ENCODE measurements at places on chromosomes 5 and 9.
A peak's percentile ranks its signal among the peaks of the same experiment; 100 is the strongest.

DNA sequence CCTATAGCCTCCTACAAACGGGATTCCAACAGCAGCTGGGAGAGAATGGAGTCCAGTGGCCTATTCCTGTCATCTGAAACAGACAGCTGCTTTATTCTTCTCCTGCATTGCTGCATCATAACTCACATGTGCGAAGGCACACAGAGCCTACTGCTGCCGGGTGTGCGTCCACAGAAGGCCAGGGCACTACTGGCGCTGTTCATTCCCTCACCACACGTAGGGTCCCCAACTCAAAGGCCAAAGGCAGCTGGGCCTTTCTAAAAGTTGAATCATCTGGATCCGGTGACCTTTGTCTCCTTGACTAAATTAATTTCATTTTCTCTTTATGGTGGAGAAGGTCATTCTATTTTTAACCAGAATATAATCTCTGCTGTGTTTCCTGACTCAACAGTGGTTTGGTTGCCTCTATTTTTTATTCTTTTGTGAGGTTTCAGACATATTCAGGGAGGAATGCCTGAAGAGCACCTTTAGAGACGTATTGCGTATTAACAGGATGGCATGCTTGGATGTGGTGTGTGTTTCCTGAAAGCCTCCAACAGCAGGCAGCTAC, 10.8 kb upstream of the SPATA24 start:
- ATAC-seq, result no peak

DNA sequence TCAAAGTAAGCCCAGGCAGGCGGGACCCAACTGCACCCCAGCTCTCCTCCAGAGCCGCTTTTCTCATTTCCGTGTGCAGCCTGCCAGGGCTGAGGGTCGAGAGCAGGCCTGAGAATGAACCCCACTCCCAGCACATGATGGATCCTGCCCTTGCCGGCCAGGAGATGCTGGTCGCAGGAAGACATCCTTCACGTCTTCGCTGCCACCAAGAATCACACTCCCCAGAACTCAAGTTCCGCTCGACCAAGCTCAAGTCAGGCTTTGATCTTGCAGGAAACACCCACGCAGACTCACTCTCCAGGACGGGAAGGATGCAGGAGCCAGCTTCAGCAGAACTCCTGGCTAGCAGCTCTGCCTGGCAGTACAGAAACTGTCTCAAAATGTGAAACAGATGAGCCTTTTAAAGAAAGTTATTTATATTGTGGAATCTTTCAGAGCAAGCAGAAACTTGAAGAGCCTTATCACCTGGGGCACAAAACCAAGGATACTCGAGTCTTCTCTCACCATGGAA, 102.4 kb downstream of the ROR2 start:
- peak; percentile 57 for ATAC-seq

DNA sequence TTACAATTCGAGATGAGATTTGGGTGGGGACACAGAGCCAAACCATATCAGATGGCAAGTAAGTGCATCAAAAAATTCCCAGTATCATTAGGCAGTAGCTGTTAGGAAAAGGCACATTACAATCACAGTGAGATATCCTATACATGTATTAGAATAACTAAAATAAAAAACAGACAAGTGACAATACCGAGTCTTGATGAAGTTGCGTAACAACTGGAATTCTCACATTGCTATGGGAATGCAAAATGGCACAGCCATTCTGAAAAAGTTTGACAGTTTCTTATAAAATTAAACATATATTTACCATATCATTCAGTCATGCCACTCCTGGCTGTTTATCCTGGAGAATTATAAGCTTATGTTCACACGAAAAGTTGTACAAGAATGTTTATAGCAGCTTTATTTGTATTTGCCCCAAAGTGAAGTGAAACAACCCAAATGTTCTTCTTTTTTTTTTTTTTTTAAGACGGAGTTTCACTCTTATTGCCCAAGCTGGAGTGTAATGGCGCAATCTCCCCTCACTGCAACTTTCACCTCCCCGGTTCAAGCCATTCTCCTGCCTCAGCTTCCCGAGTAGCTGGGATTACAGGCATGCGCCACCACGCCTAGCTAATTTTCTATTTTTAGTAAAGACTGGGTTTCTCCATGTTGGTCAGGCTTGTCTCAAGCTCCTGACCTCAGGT, 93.1 kb upstream of the TLE1 start:
- no peak for ATAC-seq

DNA sequence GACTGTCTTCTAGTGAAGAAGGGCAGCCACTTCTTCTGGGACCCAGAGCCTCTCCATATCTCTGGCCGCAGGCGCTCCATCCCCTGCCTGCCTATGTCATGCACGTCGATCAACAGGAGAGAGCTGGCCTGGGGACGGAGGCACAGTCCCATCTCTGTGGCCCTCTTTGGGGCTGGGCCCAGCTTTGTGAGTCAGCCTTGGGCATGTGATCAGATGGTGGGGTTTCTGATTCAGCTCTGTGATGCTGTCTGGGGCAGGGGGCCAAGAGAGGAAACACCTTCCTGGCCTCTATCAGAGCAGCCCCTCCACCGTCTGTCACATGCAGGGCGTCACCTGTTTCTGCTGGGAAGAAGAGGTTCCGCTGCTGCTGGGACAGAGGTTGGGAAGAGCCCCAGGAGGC, 72.6 kb downstream of the MVB12B start:
- no peak for ATAC-seq

GRCh38 chr5:118918232-118918631, 70.1 kb downstream of the DTWD2 start:
- no peak for ATAC-seq

- ATAC-seq, result no peak
These were observed 36.3 kb upstream of the FAM120A start for GRCh38 chr9:93415176-93415690.

- no peak for ATAC-seq
These were observed 197.3 kb downstream of the MELK start for GRCh38 chr9:36770025-36770424.

- peak; percentile 51 for ATAC-seq
These were observed 127.6 kb upstream of the RPS23 start for GRCh38 chr5:82405618-82406204.

DNA sequence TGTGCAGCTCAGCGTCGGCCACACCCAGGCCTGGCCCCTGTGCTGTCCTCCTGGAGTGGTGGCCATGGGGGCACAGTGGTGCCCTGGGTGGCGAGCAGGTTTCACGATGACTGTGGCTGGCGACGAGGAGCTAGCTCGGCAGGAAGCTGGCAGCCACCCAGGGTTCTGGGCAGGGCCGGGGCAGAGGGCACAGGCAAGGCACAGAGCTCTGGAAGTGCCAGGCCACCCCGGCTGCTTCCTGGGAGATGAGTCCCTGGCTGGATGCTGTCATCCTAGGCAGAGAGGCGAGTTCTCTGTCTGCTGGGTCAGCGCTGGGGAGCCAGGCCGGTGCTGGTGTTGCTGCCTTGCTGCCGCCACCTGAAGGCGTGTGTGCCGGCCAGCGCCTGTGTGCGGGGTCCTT, 51.7 kb downstream of the RXRA start:
- ATAC-seq, result peak; percentile 11

DNA sequence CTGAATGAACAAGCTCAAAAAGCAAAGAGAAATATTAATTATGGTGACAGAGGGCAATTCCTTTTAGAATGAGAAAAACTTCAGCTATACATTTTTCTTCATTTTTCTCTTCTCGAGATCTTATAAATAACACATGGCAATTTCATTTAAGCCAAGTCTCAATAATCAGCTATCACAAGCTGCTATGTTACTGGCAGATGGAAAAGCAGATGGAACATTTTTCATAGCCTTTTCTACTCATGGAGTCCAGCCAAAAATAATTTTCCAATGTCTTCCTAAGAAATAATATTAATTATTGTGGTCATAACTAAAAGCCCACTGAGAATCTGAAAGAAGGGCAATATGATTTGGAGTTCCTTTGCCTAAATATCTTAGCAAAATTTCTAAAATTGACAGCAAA, 35.6 kb downstream of the SKIC3 start:
- no peak for ATAC-seq

DNA sequence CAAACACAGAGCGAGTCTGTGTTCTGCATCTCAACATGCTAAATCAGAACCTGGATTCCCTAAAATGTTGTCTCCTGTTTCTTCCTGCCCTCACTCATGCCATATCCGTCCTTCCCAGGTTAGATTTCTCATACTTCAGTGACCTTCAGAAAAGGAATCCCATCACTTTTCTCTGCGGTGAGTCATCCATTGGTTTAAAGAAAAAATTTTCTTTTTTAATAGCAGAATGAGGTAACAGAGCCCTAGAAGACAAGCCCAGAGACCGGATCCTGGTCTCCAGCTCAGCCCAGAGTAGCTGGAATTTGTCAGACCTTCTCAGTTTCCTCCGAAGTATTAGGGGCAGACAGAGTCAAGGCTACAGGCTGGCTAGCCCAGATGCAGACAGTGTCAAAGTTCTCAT, 143.2 kb upstream of the DMRT1 start:
- ATAC-seq, result peak; percentile 23

DNA sequence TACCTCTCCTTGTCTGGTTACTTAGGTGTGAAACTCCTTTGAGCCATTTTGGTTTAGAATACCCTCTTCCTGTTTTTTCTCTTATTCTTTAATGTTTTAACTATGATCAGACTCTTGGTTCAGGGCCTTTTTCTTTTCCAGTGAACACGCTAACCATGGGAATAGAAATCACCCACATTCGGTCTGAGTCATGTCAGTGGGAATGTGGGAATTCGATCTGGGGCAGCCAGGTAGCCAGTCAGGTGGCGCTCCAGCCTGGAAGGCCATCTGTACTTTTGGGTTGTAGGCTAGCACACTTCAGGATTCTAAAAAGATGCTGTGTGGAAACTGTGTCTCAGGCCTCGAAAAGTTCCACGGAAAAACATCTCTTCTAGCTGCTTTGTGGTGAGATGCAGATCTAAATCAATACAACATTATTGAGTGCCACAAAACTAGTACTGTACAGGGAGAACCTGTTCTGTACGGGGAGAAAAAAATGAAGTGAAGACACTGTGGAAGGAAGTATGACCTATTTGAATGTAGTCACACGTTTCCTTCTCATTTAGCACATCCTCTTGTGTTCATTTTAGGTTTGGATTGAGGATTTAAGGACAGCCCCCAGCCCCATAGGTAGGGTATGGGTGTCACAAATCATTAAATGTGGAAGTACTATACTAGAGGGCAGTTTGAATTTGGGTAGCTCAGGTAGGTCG, 36.4 kb downstream of the SNX30 start:
- ATAC-seq, result no peak
